ENCODE measurements at places on chromosomes 3 and 15.

GRCh38 chr3:156519758-156520162 is 35.2 kb downstream of the SSR3 start:
- DNase-seq = no peak

DNA sequence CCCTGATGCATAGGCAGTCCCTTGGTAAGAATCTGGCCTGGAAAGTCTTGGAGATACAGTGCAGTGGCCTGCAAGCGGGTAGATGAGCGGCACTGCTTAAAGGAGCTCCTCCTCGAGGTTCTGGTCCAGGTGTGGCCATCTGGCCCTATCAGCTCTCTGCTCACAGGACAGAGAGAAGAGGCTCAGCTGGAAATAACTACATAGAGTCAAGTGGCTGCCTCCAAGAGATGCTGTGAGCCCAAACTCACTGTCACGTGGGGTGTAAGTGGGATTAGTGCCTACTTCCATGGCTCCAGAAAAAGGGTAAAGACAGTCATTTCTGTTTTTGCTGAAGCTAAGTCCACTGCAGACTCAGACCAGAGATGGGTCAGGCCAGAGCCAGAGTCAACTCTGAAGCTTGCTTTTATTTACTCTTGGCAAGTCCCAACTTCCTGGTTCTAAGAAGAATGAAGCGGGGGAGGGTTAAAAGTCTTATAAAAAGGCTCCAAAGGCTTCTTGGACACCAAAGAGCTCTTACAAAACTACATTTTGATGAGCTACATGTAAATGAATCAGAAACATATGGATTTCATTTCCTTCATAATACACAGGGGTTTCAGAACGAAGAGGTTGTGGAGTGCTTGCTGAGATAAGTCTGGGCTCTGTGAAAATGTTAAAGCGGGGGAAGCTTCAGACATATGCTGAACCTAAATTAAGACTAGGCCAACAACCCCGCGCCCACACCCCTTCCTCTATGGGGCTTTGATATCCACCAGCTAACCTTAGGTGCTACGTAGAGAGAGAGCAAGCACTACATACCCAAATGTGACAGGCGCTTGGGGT is 77.1 kb downstream of the PDZRN3 start:
- no peak for DNase-seq

- DNase-seq = no peak
These were observed 34.7 kb downstream of the PPM1L start for GRCh38 chr3:160790726-160791125.

DNA sequence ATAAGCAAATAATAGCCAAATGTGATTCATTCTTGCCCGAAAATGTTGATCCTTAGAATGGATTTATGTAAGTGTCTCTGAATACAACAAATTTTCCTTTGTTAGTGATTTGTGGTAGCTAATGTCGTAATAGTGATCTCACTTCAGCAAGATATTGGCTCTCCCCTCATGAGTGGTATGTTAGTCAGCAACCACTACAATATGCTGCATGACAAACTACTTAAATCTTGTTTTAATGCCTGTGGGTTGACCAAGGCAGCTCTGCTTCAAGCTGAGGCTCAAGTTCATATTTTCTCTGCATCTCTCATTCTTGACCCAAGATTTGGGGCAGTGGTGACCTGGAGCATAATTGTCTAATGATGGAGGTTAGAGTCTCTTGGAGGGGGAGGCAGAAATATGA is 49.8 kb upstream of the GALNT15 start:
- no peak for DNase-seq

DNA sequence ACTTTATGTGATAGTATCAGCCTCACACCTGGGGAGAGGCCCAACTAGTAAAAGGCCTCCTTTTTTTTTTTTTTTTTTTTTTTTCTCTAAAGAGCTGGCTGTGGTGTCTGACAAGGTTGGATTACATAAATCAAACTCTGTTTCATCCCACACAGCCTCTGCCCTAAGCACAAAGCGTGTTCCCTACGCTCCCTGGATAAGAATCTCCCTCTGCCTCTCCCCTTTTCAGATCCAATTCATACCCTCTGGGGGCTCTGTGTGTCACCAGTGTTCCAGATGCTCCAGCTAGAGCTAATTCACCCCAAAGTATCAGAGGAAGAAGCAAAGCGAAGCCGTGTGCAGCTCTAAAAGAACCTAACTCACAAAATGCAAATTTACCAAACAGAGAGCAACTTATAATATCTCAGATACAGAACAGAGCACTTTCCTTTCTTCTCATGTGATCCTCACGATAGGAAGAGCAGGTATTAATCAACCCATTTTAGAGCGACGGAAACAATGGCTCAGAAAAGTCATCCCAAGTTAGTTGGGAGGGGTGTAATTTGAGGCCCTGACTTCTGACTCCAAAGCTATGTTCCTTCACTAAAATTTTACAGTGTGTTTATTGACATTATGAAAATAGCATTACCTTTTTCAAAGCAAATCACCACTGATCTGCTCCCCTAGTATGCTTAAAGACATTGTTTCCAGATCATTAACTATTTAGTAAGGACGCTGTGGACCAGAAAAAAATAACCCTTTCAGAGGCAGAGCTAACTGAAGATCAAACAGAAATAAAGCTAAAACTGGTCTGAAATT is 12.4 kb downstream of the BMF start:
- no peak for DNase-seq

GRCh38 chr15:68774120-68774519 is 46.6 kb downstream of the ANP32A start:
- no peak for DNase-seq

- DNase-seq = no peak
These were observed 58.5 kb downstream of the GRIP2 start for GRCh38 chr3:14481646-14482036.

DNA sequence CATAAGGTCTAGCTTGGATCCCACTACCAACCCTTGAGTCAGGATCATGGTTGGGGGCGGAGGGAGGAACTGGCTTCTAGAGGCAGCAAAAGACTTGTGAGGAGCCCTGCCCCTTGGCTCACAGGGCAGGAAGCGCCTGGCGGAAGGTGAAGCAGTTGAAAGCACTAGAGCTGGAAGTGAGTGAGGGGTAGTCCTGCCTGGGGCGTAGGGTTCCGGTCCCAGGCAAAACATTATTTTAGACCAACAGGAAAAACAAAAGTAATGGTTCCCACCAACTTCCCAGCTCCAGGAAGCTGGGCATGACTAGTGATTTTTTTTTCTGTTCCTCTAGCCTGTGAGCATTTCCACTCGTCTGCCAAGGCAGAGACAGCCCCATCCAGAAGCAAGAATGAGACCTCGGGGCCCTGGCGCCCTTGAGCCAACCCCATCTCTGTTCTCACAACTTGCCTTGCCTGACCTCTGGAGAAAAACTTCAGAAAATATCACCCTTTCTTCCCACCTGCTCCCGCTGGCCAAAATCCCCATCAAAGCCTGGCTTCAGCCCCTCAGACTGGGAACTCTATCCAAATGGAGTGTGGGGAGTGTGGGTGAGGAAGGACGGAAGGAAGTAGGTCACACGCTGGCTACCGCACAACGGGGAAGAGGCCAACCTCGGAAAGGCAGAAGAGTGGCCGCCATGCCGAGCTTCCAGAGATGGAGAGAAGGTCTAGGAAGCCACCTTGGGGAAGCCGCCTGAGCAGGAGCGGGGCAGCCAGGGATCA is 57.5 kb downstream of the RBPMS2 start:
- DNase-seq = no peak

DNA sequence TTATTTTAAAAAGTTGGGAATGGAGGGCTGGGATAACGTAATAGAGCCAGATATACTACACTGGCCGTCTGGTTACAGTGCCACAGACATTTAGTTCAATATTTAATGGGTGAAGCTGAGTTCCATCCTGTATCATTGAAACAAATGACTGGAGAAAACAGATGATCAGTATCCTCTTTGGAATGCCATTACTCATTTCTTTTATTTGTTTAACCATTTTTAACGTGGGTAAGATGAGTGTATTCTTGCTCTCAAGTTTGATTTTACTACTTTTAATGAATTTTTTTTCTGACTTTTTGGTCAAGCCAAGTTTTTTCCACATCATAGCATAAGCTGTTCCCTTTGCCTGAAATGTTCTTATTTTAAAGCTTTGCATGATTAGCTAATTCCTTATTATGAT is 53.9 kb upstream of the GRM7 start:
- no peak for DNase-seq

- no peak for DNase-seq
These were observed 17.8 kb upstream of the MAP4 start for GRCh38 chr3:48034000-48034516.

GRCh38 chr3:102353805-102354204 is 81.0 kb upstream of the ZPLD1 start:
- DNase-seq = no peak

- DNase-seq = no peak
These were observed 525.8 kb upstream of the PROK2 start for GRCh38 chr3:72310419-72311380.

DNA sequence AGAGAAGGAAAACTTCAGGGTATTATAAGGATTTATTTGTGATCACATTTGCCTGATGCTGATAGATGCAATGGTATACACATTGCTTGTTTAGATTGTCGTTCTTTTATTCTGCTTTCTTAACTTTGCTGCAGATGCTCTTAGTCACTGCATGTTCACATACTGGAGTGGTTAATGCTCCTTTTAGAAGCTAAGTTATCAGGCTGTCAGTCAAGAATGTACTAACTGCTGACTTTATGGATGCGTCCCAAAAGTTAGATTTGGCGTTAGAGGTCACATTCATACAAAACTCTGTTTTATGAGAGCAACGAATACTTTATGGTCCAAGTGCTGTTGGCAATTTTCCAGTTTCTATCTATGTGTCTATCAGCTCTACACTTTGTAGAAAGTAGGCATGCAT is 160.7 kb downstream of the BBX start:
- DNase-seq = no peak

DNA sequence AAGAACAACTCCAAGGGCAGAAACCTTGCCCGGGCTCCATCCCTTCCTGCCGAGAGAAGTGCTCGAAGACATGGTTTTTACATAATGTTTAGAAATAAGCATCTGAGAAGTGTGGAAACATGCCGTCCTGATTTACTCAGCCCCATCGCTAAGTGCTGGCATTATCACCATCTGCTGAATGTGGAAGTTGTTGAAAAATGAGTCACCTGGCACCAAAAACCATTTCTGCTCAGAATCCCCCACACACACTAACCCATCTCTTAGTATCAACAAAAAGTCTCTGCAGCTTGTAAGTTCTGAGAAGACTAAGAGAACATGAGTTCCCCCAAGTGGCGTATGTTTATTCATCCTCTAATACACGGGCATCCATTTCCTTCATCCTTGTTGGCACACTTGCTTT is 51.0 kb upstream of the ARL8B start:
- no peak for DNase-seq

DNA sequence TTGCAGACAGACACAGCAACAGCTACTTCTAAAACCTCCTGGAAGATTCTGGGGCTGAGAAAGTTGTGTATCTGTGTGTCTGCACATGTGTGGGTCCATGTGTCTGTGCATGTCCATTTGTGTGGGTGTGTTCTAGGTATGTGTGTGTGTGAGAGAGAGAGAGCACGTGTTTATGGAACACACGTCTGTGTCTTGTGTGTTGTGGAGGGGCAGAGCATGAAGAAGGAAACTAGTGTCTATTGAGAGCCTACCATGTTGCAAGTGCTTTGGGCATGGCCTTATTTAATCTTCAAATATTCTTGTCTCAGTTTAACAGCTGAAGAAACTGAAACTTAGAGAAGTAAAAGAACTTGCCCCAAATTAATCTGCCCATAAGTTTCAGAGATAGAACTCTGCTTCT is 327.5 kb downstream of the UACA start:
- no peak for DNase-seq

DNA sequence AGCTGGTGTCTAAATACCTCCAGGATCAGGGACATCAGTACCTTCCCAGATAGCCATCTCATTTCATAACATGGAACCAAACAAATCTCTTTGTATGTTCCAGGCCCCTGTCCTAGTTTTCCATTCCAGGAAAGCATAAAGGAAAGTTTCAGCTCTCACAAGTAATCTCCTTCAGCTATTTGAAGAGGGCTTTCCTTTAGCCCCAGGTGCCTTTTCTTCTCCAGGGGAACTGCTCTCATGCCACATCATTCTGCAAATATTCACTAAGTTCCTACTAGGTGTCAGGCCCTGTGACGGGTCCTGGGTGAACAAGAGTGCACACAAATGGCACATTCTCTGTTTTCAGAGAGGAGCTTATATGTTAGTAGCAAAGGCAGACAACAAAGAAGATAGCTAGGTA is 136.1 kb downstream of the ADAMTS9 start:
- DNase-seq = no peak

DNA sequence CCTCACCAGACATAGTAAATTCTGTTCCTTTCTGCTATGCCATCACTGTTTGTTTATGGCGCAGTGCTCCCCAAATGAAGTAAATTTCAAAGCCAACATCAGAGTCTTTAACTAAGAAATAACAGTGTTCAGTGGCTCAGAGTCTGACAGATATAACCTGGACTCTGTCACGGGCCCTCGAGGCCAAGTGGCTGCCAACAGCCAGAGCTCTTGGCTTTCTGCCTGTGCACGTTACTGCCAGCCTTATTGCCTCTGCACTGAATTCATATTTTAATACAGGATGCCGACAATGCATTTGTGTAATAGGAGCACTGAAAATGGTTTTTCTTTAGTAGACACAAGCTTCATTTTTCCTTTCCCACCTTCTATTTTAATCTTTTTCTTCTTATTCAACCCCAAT is 219.9 kb downstream of the NLGN1 start:
- no peak for DNase-seq

DNA sequence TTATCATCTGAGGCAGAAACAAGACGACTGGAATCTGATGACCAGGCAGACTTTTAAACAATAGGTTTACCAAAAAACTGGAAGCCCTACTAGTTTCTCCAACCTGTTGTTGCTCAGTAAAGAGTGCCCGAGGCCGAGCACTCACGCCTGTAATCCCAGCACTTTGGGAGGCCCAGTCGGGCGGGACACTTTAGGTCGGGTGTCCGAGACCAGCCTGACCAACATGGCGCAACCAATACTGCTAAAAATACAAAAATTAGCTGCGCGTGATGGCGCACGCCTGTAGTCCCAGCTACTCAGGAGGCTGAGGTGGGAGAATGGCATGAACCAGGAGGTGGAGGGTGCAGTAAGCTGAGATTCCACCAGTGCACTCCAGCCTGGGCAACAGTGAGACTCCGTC is 1.1 kb upstream of the WDR5B start:
- no peak for DNase-seq

GRCh38 chr3:183485093-183485492 is 56.7 kb upstream of the MCF2L2 start:
- DNase-seq = no peak

GRCh38 chr3:10935028-10935427 is 57.5 kb upstream of the SLC6A1 start:
- no peak for DNase-seq

DNA sequence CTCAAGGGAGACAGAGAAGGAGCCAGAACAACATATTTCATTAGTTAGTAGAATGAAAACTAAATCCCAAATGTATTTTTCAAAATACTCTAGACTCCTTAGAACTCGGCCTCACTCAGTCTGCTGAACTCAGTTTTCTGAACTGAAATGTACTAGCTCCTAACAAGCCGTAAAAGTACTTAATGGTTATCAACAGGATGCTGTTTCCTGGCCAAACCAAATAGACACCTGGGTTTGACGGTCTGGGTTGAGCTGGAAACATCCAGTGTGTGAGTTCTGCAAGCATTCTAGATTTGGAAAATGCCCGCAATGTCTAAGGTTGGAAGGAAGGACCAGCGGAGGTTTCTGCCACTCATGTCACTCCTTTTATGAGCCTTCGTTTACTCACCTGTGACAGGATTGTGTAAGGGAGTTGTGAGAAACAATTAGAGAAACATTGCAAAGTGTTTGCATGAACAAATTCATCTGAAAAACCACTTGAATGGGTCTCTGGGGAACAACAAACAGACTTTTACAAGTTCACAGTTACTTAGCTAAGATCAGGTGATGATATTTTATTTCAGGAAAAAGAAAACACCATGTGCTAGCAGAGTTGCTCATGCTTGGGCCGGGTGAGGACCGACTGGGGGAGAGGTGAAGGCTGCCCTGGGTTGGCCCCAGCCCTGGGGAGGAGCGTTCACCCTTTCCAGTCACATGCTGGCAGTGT is 151.0 kb downstream of the ALDH1A2 start:
- no peak for DNase-seq
